ENCODE measurements at places on chromosomes 3 and 15.

DNA sequence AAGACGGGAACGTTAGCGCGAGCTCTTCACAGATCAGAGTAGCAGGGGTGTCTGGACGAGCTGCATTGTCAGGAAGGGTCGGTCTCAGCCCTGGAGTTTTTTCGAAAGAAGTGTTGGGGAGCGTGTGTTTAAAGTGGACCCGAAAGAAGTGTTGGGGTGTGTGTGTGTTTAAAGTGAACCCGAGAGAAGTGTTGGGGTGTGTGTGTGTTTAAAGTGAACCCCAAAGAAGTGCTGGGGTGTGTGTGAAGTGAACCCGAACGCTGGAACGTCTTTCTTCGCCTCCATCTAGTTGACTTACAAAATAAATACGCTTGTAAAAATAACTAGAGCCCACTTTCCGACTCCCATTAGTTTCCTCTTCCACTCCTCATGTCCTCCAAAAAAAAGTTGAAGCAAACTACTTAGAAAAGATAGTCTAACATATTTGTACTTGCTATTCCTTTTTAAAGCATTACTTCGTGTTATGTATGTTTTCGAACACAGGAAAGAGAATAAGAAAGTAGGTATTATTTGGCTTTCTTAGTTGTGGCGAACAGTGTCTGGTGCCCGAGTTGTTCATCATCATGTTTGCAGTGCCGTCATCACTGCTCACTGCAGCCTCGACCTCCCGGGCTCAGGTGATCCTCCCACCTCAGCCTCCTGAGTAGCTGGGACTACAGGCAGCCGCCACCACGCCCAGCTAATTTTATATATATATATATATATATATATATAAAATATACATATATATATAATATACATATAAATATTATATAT, 1.0 kb downstream of the LRCH3 start:
- no peak for DNase-seq

DNA sequence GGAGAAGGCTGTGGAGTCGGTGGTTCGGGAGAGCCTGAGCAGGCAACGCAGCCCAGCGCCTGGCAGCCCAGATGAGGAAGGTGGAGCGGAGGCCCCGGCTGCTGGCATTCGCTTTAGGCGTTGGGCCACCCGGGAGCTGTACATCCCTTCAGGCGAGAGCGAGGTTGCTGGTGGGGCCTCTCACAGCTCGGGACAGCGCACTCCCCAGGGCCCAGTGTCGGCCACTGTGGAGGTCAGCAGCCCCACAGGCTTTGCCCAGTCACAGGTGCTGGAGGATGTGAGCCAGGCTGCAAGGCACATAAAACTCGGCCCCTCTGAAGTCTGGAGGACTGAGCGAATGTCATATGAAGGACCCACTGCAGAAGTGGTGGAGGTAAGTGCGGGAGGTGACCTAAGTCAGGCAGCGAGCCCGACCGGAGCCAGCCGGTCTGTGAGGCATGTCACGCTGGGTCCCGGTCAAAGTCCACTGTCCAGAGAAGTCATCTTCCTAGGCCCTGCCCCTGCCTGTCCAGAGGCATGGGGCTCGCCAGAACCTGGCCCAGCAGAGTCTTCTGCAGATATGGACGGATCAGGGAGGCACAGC, 26.7 kb downstream of the SYNM start:
- no peak for DNase-seq

DNA sequence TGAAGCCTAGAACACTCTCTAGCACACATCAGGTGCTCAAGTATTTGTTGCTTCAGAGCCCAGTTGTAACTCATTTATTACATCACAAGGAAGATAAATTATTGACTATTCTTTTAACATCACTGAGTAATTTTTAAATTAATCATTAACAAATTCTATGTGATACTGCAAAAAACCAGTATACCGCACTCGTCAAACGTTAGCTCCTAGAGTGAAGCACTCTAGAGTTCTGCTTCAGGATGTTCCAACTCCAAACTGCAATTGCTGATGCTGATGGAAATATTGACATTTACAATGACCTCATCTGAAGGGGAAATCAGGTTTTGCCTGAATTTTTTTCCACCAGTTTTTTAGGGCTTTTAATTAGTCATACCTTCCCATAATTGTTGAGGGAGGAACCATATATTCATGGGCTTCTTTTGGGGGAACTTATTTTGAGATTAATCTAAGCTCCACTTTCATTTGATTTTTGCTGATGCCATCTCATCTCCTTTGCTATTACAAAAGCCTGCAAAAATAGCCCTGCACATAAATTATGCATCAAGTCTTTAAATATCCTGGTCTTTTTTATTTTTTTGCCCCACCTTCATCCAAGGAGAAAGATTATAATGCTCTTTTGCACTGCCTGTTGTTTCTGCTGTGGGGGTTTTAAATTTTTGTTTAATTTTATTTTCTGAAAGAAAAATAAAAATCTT, 123.0 kb upstream of the STAC start:
- DNase-seq, result no peak

DNA sequence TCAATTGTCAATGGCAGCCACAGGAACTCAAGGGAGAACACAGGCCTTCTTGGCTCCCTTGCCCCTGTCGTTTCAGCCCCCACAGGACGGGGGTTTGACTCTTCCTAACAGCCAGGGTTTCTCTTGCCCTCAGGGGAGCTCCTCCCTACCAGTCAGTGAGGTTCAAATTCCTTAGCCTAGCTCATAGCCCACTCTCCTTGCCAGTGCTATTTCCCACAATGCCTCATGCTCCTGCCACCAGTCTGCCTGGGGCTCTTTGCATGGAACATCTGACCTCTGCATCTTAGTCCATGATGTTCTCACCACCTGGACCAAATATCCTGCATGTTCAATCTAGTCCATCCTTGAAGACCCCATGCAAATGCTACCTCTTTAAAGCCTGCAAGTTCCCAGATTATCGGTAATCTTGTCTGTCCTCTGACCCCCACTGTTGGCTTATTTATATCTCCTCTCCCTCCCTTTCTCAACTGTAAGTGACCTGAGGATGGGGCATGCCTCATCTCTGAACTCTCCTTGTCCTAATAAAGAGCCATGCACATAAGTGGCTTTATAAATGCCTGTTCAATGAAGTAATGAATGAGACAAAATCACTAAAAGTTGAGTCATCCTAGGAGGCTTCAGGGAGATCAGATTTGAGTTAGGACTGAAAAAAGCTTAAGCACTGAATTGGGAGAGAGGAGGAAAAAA, 78.0 kb downstream of the MYO1E start:
- DNase-seq, result peak; percentile 72

GRCh38 chr15:63729115-63729884, 104.4 kb downstream of the HERC1 start:
- no peak for DNase-seq

GRCh38 chr3:129576514-129577352, 29.7 kb downstream of the PLXND1 start:
- DNase-seq, result no peak

DNA sequence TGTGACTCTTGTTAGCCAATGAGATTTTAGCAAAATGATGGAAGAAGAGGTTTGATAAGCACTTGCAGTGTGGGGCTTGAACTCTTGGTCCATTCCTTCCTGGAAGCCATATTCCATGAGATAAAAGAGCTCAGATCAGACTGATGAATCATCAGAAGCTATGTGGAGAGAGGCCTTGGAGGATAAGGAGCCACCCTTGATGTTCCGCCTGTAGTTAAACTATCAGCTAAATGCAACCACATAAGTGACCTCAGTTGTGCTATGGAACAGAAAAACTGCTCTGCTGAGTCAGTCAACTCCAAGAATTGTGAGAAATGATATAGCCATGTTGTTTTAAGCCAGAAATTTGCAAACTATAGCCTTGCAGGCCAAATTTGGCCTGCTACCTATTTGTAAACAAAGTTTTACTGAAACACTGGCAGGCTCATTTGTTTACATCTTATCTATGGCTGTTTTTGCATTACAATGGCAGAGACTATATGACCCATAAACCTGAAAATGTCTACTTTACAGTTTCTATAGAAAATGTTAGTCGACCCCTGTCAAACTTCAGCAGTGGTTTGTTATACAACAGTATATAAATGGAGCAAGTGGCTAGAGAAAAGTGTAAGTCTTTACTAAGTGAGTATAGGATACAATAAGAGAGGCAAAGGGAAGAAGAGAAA, 27.6 kb upstream of the GAP43 start:
- DNase-seq, result no peak

DNA sequence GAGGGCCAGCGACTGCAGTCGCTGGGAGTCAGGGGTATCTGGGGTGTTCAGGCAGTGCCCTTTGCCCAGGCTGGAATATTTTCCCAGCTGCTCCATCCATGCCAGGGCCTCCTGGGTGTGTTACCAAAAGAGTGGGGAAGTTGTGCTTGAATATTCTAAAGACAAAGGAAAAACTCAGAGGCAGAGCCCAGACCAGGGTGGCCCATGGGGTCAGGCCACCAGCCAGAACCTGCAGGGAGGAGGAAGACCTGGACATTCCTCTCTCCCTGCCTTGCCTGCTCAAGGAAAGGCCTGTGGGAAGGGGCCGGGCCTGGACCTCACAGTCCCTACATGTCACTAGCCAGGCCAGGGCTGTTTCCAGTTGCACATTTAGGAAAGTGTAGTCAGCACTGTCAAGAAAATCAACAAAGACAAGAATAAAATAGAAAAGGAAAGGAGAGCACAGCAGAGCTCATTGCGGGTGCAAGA, 16.0 kb upstream of the KLF15 start:
- DNase-seq, result no peak

- no peak for DNase-seq
These were observed 1.5 kb downstream of the RBP1 start for GRCh38 chr3:139537795-139538621.

DNA sequence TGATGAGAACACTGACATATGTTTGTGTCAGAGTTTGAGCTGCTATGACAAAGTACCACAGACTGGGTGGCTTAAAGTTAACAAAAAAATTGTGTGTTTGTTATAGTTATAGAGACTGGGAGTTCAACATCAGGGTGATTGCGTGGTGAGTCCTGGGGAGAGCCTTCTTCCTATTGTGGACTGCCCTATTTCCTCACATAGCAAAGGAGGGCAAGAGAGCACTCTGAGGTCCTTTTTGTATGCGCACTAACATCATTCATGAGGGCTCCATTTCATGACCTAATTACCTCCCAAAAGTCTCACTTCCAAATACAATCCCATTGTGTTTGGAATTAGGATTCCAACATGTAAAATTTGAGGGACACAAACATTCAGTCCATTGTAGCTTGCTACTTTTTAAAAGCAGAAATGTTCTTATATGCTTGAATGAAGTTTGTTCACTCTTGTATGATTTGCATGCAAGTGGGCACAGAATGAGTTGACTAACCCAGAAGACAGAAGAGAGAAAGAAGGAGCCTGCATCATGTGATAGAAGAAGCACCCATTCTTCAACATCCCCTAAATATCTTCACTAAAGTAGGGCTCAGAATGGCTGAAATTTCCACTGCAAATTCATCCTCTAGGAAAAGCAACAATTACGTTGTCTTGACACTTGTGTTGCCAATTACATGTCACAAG, 18.9 kb upstream of the ALCAM start:
- DNase-seq, result no peak

GRCh38 chr15:78915341-78916087, 29.3 kb downstream of the CTSH start:
- no peak for DNase-seq

DNA sequence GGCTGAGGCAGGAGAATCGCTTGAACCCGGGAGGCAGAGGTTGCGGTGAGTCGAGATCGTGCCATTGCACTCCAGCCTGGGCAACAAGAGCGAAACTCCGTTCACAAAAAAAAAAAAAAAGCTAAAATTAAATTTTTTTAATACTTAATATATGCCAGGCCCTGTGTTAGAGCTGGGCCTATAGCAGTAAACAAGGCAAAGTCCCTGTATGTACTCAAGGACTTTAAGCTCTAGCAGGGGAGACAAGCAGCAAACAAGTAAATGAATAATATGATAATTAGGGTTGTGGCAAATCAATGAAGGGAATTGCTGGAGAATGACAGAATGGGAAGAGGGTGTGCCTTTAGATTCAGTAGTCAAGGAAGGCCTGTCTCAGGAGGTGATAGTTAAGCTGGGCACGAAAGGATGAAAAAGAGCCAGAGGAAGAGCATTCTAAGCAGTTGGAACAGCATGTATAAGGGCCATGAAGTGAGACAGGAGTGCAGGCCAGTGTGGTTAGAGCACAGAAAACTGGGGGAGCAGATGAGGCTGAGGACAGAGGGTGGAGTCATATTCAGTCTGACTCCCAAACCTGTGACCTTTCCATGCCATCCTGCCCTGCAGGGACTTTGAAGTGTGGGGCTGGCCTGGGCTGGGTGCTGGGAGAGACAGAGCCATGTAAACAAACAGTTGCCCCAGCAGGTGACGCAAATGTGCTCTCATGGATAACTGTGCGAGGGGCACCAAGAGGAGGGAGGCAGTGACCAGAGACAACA, 6.6 kb upstream of the RAF1 start:
- no peak for DNase-seq

GRCh38 chr3:100665230-100665629, 44.1 kb upstream of the TFG start:
- DNase-seq, result no peak

GRCh38 chr3:39090922-39091321, 16.5 kb downstream of the GORASP1 start:
- no peak for DNase-seq

DNA sequence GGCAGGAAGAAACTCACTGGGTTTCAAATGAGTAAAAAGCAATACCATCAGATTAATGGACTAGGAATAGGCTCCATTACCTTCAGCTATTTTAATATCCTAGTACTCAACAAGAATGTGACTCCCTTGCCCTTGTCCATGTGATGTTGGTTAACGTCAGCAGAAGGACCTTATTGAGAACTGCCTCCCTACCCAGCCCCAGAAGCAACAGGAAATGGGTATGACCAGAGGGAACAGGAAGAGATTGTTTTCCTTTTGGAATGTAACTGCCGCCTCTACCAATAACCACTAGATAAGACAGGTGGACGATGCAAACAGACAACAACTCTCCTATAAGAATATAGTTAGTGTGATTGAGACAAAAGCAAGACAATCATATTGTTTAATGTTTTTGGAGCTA, 10.4 kb upstream of the MME start:
- peak; percentile 87 for DNase-seq

DNA sequence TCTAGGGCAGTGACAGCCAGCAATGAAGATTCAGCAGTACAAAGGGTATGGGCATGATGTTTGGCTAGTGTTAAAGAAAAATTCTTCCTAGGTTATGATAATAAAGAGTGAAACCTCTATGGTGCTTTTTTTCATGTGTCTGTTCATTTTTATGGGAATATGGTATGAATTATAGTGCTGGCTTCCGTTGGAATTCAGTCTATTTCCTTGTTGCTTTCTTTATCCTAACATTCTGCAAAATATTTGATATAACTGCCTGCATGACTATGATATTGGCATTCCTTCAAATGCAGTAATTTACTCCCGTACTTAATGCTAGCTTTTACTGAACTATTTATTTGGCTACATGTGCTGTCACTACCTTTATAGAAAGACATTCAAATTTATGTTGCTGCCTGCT, 57.6 kb upstream of the ATP11B start:
- DNase-seq, result peak; percentile 22

- DNase-seq, result no peak
These were observed 3.3 kb upstream of the ISL2 start for GRCh38 chr15:76333309-76333708.

DNA sequence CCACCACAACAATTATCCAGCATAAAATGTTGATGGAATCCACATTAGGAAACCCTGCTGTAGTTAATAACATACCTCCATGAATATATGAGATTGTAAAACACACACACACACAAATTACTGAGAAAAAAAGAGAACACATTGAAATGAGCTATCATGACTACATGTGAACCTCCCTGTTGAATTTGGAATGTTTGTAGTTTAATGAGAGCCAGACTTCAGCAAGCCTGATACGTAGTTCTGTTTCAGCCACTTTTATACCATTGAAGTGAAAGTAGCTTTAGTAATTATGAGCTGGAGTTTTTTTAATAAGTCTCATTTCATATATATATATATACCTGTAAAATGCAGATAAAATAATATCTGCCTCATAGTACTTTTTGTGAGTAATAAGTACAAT, 1146.4 kb downstream of the NAALADL2 start:
- DNase-seq, result no peak

All from HFF-Myc (cell line).